ENCODE measurements at places on chromosomes 13 and 19.
A peak's percentile ranks its signal among the peaks of the same experiment; 100 is the strongest.

GRCh38 chr13:51721496-51721895 is 82.5 kb downstream of the DHRS12 start:
- DNase-seq: no peak

- DNase-seq: no peak
These were observed 80.2 kb downstream of the ZAR1L start for GRCh38 chr13:32234914-32235313.

DNA sequence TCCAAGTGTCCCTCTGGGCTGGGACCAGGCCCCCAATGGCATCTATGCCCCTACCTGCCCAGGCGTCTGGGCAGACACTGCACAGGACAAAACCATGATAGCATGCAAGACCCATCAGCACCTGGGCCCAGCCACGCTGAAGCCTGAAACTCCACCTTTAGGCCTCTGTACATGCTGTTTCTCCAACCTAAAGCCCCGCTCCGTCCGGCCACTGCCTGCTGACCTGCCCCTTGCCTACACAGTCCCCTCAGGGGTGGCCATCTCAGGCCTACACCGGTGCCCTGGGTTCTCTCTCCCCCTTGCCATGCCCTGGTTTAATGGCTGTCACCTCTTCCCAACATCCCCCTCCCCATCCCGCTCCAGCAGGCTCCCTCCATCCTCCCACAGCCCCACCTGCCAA is 15.3 kb downstream of the GJA3 start:
- no peak for DNase-seq

DNA sequence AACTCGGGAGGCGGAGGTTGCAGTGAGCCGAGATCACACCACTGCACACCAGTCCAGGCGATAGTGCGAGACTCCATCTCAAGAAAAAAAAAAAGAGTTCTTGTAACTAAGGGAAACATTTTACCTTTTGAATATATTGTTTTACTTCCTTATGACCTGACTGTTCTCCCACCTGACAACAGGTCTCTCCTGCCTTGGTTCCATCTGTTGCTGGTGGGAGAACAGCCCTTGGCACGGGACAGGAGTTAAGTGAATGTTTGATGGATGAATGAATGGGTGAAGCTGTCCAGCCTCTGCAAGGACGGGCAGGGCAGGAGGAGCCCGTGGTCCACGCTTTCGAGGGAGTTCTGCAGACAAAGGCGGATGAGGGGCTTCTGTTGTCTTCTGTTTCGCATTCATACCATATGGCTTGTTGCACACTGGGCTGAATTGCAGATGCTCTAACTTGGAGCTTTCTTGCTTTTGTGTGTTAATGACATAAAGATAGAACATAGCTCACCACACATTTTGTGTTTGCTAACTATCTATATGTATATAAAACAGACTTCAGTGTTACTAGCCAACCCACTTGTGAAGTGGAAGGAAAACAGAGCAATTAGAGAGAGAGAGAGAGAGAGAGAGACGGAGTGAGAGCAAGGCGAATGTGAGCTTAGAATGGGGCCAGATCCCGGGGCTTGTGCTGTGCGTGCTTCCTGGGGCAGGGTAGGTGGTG is 16.2 kb upstream of the CCNE1 start:
- DNase-seq: no peak

- peak; percentile 91 for DNase-seq
These were observed 97.0 kb upstream of the MBNL2 start for GRCh38 chr13:97124915-97125809.

DNA sequence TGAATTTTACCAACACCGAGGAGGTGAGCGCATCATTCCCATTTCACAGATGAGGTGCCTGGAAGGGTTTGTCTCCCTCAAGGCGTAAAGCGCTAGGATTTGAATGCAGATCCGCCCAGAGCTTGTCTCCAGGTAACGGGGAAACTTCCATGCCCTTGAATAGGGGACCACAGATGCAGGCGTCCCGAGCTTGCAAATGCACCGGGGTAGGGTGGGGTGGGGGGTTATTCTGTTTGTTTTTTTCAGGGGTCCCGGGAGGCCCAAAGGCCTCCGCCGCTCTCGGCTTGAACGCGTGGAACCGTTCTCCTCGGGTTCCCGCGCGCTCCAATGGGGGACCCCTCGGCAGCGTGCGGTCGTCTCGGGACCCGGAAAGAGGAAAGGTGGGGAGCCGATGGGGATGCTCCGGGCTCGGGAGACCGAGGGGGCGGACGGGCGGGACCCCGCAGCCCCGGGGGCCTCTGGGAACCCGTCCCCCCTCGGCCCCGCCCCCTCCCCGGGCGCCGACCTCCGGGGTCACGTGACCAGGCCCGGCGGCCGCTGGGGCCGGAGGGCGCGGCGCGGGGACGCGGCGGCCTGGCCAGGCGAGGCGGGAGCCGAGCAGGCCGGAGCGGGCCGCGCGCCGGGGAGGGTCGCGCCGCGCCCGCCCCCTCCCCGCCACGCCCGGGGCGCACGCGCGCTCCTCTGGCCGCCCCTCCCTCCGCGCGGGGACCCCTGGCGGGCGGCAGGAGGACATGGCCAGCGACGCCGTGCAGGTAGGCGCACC is at the start of gene PKN1:
PKN1 (plus strand) TSS at position 516 of the 763 bp plus-strand sequence; CDS start at position 732, 216 bp downstream.
- DNase-seq: no peak

- peak; percentile 69 for DNase-seq
These were observed 647 bp upstream of the KLF12 start for GRCh38 chr13:74134777-74135325.

DNA sequence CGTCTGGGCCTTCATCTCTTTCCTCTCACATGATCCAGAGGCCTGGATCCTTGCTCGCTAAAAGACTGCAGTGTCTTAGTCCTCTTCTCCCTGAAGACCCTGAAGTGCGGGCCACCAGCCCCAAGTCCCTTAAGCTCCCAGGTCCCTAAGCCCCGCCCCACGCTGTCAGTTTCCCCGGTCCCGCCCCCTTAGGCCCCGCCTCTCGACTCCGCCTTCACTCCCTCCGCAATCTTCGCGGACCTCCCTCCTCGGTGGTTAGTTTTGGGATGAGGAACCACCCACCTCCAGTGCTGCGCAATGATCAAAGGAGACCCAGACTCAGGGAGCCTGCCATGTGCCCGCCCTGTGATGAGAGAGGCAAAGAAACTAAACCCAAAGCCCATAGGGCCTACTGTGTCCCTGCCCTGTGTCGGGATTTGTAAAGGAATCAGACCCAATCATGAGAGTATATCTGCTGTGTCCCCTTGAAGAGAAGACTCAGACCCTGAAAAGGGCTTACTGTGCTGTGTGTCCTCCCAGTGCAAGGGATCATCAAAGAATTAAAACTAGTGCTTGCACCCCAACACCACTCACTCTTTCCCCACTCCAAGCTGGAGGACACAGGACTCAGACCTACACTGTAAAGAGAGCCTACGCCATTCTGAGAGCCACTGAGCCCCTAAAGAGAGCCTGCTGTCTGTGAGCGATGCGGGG is 3.0 kb upstream of the COX6B1 start:
- DNase-seq: no peak

GRCh38 chr13:20118268-20119140 is 42.3 kb downstream of the GJA3 start:
- DNase-seq: no peak

- DNase-seq: no peak
These were observed 22.3 kb downstream of the DPF1 start for GRCh38 chr19:38201731-38202130.

DNA sequence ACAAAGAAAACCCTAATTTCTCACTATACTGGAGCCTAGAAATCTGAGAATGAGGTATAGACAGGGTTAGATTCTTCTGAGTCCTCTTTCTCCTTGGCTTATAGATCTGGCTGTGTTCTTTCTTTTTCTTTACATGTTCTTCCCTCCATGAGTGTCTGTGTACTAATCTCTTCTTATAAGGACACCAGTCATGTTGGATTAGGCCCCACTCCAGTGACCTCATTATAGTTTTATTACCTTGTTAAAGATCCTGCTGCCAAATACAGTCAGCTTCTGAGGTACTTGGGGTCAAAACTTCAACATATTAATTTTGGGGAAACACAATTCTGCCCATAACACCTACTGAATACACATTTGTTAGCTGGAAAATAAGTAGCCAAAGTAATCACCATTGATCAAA is 302.6 kb downstream of the PCDH9 start:
- DNase-seq: no peak

DNA sequence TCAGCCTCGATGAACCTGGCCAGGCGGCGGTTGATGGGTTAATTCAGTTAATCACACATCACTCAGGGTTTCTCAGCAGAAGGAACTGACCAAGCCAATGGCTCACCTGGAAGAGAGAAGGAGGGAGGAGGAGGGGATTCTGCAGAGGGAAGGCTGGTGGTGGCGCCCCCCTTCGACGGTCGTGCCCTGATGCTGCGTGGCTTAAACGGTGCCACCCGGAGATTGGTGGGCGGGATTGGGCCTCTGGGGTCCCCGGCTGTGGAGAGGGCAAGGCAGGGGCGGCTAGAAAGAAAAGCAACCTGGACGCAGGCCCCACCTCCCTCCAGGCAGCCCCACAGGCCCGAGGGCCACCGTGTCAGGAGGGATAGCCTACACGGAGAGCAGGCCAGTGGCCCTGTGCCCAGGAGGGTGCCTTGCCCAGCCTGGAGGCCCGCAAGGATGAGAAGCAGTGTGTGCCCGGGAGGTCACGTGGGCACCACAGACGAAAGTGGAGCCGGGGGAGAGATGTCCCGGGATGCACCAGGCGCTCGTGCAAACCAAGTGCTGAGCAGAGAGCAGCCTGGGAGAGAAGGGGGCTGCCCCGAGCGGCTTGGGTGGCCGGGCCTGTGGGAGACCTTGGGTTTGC is 16.0 kb downstream of the CSNK1G2 start:
- DNase-seq: no peak

DNA sequence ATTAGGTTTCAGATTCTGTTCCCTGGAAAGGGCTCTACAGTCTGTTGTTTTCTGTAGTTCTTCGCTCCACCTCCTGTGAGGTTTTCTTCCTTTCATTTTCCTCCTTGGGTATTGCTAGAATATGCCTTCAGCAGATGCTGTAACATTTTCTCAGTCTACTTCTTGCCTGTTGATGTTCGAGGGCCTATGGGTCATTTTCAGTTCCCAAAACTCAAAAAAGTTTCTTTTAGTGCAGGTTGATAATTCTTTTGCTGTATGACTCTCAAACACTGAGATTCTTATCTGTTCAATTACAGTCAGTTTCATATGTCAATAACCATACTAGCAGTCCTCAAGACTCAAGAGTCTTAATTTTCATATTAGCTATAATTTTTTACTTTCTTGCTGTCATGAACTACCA is 268.3 kb downstream of the RFC3 start:
- DNase-seq: no peak

DNA sequence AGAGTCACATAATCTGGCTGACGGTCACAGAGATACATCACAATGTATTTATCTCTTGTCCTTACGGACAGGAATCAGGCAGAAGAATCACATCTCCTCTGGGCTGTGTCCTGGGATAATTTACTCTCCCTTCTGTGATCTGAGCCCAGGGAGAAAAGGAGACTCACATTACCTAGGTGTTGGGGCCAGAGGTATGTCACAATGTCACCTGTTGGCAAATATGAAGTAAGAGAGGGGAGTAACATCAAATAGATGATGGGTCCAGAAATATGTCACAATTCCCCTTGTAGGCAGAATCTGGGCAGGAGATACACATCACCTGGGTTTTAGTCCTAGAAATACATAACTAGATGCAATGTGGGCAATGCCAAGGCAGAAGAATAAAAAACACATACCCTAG is 67.2 kb downstream of the ZNF726 start:
- no peak for DNase-seq

DNA sequence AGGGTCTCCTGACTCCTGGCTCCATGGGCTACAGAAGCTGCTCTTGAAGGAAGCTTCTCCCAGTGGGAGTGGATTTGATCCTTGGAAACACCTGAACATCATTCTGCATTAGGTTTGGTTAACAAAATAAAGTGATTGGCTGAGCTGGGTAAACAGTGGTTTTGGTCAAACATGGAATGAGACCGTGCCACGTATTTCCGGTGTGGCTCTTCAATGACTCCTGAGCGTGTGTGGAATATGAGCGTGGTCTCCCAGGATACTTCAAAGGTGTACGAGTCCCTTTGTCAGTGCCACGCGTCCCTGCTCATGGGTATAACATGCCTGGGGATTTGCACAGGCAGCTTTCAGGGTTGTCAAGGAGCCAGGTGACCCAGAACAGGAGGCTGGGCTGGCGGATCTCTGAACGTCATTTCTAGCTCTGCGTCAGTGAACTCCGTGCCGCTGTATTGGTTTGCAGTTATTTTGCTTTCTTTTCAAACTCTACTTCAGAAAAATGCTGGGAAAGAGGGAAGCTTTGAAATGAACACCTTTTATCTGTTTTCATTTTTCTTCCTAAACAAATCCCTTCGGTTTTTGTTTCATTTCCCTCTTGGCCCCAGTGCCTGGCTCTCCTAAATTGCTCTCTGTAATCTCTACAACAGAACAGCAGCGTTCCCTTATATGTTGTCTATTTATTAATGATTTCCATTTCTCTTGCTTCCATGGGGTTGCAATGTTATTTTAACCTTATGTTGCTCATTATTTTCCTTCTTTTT is 26.3 kb upstream of the GJB6 start:
- DNase-seq: no peak

DNA sequence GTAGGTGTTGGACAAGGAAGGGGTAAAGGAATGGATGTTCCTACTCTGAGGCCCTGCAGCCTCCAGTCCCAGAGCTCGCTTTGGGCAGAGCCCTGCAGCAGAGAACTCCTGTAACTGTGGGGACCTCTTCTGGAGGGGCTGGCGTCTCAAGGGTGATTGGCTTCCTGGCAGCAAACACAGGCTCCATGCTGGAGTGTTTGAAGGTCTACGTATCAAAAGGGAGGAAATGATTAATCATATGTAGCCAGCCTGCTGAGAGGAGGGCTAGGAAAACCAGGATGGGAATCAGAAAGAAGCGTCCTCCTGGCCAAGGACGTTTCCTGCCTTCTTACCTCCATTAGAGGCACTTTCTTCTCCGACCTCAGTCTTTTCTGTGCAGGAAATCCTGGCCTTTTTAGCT is 208.5 kb downstream of the TSHZ3 start:
- no peak for DNase-seq

DNA sequence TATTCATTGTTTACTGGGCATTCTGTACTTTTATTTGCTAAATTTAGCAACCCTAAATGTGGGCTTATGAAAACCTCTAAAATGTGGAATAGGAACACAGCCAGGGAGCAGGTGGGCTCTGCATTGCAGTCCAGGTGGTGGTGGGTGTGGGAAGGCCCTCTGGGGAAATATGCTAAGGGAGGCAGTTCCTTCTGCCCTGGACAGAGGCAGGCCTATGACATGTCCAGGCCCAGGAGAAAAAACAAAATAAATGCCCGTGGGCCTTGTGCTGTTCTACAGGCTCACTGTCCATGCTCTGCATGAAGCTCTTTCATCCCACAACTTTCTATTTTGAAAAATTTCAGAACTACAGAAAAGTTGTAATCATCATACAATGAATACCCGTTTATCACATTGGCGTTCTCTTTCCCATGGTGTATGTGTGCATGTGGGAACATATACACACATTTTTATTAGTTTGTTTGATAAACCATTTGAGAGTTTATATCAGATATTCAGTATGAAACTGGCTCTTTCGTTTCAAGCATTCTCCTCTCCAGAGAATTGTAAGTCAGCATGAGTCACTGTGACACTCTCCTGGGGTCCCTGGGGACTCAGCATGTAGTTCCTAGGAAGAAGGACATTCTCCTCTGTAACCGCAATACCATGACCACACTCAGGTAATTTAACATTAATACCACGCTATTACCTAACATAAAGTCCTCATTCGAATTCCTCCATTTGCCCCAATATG is 505.3 kb downstream of the COG6 start:
- no peak for DNase-seq

Data from NCI-H1417 treated with DMSO at 0.1 percent for 48 hours (cell line).